ENCODE measurements at places on chromosomes 7 and 10.

DNA sequence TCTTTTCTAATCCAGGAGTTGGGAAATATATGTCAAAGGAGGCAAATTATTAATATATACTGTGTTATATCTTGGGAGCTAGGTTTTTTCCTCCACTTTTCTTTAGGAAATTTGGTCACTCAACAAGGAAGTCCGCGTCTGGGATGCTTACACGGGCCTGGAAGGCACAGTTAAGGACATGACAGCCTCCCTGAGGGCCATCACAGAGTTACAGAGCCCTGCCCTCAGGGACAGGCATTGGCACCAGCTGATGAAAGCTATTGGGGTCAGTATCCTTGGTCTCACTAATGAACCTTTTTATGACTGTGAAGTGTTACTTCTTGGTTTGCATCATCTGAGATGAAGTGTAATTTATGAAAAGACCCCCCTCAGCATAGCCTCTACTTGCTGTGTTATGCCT is 74.7 kb downstream of the DNAH11 start:
- DNase-seq = no peak

DNA sequence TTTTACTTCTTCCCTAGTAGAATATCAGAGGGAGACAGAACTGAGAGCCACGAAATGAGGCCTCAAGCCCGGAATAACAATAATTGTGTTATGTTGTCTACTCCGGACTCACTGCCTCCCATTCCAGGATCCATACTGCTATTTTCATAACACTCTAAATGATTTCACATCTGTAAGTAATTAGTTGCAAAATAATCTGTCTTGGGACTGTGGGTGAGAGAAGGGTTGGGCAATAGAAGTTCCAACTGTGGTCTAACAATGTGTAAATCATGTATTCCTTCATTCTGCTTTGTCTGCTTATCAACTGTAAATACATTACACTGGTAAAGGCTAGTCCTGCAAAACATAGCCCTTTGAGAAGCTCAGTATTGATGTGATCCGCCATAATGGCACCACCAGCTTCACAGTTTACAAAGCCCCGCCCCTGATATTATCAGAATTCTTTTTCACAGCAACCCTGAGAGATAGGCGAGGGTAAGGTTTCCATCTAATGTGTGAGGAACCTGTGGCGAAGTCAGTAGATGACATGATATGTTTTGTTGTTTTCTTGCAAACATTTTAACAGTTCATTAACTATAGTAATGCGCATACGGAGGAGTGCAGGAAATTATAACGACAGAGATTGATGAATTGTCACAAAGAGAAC is 265.7 kb upstream of the BMPER start:
- DNase-seq = no peak

- no peak for DNase-seq
Observed at GRCh38 chr7:2438186-2438585, 34.8 kb downstream of the CHST12 start.

DNA sequence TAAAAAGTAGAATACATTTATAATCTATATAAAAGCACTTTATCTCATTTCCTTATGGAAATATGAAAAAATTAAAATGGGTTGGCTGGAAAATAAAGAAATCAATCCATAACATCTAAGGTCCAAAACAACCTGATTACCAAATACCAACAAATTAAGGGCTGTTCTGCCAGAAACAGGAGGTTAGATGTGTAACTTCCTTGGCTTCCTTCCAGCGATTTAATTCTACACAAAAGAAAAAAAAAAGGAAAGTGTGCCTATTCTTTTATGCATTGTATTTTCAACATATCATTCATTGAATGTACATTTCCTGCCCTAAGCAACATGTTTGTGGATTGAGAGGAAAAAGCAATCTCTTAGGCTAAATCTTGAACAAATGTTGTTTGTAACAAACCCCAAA is 36.2 kb upstream of the USP6NL start:
- DNase-seq = no peak

DNA sequence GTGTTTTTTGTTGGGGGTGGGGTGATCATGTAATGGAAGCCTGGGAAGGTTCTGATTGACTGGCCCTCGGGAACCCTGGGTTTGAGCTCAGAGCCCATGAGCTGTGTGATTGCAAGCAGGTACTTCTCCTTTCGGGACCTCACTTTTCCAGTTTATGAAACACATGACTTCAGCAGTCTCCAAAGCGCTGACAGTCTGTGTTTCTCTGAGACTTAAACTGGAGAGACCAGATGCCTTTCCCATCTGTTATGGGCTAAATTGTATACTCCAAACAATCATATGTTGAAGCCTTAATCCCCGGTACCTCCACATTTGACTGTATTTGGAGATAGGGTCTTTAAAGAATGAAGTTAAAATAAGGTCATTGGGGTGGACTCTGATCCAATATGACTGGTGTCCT is 493.6 kb downstream of the GALNT17 start:
- no peak for DNase-seq

DNA sequence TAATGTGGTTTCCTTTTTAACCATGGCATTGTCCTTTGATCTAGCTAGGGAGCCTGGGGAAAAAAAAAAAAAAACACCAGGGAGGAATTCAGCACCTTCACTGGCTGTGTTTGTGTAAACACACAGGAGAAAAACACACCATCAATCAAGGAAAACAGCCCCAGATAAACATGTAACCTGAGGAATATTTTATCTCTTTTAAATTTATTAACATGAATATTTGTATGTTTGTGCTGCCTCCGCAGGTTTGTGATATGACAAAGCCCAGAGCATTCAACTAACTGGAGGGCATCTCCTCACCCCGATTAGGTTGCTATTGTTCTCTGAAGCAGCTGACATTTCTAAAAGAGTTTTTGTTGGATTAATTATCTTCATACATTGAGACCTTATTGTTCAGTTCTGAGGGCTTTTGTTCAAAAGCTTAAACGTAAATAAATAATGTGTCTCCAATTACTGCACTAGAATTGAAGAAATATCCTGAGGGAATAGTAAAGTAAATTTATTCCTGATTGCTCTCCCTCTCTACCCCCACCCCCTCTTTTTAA is 89.4 kb upstream of the SEMA3E start:
- no peak for DNase-seq

- no peak for DNase-seq
Observed at GRCh38 chr10:11175823-11176243, 158.2 kb downstream of the CELF2 start.

DNA sequence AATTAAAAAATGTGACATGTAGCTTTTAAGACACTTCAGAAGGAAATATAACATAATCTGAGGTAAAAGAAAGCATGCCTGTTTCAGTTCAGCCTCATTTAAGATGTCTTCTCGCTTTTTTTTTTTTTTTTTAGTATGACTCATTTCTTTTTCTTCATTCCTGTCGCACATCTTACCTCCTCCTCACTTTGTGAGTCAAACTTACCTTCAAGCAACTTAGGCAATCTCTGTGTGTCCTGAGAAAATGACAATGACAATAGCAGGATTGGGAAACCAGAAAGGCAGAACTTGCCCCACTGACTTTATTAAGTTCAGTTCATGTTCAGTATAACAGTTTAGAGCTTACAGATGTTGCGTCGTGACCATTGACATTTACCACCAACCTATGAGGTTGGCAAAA is 7.7 kb downstream of the PTN start:
- DNase-seq = no peak

- DNase-seq = no peak
Observed at GRCh38 chr10:125811251-125811650, 11.8 kb downstream of the UROS start.

GRCh38 chr10:25988583-25988982 is 54.6 kb downstream of the MYO3A start:
- no peak for DNase-seq

GRCh38 chr10:45470098-45471012 is 96.3 kb downstream of the ALOX5 start:
- peak; percentile 44 for DNase-seq

DNA sequence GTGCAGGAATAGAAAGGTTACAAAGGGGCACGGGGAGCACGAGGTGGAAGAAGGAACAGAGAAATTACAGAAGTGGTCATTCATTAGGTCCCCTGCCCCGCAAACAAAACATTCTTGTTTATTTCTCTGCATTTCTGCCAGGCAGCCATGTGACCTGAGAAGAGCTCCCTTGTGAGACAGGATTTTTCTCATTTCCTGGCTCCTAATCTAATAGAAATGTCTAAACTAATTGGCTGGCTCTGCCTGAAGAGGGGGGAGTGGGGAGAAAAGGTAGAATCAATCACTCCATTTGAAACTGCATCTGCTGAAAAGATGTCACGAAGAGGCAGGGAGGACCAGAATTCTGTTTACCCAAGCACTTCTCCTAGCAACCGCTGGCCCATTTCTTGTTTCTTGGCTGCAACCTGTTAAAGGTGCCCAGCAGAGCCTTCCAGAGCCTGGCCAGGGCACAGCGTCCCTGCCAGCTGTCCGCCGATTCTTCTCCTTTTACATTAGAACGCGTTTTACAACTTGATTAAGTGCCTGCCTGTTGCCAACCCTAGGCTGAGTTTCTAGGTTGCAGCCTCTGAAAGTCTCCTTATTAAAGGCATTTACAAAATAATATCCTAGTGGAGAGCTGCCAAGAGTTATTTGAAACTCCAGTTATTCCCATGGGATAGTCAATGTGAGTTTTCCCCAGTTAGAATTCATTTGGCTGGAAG is 1227.6 kb downstream of the TYW1 start:
- no peak for DNase-seq

GRCh38 chr10:1110674-1111119 is 54.5 kb downstream of the WDR37 start:
- no peak for DNase-seq

DNA sequence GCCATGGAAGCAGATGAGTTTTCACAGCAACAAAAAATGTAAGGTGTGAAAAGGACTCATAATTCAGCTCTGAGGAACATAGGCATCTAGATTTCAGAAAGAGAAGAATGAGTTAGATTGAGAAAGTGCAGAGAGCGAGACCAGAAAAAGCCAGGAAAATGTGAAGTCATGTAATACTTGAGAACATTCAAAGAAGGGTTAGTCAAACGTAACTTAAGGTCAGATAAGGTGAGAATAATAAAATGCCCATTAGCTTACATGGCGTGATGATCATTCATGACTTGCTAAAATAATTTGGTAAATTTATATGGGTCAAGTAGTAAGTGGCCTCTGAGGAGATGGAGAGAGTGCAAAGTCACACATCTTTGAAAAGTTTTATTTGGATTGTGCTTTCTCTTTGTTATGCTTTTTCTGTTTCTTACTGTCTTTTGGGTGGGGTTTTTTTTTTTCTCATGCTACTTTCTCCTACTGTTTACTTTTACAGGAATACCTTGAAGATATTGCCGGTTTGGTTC is 271.8 kb upstream of the NRG3 start:
- DNase-seq = no peak

- no peak for DNase-seq
Observed at GRCh38 chr10:132311338-132311939, 3.7 kb upstream of the STK32C start.

GRCh38 chr10:126270111-126270510 is 118.2 kb downstream of the ADAM12 start:
- no peak for DNase-seq

DNA sequence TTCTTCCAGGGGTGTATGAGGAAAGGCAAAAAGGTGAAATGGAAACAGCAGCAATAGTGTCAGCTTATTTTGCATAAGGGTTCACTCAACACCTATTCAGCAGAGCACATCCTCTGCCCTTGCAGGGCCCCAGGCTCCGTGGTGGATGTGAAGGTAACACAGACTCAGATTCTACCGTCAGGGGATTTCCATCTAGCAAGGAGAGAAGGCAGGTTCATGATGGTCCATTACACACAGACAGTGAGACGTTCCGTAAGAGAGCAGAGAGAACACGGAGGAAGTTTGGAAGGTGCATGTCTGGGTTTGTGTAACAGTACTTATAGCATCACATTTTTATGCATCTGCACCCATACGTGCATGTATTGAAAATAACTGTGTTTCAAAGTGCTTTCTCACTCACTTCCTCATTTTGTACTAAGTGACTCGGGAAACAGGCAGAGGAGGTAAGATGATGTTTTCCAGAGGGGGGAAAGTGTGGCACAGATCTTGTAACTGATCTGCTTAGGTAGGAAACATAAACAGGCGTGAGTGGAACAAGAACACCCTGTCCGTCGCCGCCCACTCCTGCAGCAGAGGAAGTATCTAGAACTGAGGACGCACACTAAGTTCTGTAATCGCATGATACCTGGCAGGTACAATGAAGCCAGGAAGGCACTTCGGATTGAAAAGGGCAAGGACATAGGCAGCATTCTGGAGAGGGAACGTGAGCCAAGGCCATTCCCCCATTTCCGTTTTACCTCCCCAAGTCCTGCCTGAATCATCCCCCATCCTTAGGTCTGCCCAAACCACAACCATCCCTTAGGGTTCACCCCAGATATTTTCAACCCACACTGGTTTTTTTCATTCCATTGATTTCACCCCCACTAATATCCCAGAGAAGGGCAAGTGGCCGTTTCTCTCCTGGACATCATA is 1.0 kb upstream of the ENO4 start:
- DNase-seq = no peak

- DNase-seq = no peak
Observed at GRCh38 chr7:68800316-68800715, 798.0 kb upstream of the AUTS2 start.

- no peak for DNase-seq
Observed at GRCh38 chr7:150374472-150374871, 4.7 kb upstream of the ZNF775 start.

GRCh38 chr10:124722798-124723783 is 21.1 kb downstream of the FAM53B start:
- DNase-seq = no peak

- DNase-seq = no peak
Observed at GRCh38 chr10:14456218-14456869, 125.6 kb upstream of the FRMD4A start.

DNA sequence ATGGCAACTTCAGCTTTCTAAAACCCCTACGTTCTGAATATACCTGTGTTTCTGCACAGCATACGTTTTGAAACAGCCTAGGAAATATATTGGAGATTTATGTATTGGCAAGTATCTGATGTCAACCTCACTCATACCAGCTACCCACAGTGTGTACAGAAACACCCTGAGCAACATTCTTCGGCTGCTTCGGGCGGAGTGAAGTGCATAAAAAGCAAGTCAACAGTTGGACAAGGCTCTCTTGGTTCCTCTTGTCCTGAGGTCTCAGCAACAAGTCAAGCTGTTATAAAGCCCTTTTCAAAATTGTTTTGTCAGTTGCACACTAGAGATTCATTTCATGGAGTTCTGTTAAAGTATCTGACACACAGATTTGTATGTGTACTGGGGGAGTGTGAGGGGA is 40.0 kb upstream of the PAPSS2 start:
- peak; percentile 34 for DNase-seq

- DNase-seq = no peak
Observed at GRCh38 chr7:141928845-141929195, 12.6 kb downstream of the OR9A4 start.

GRCh38 chr7:118642396-118642795 is 417.9 kb downstream of the ANKRD7 start:
- DNase-seq = no peak

DNA sequence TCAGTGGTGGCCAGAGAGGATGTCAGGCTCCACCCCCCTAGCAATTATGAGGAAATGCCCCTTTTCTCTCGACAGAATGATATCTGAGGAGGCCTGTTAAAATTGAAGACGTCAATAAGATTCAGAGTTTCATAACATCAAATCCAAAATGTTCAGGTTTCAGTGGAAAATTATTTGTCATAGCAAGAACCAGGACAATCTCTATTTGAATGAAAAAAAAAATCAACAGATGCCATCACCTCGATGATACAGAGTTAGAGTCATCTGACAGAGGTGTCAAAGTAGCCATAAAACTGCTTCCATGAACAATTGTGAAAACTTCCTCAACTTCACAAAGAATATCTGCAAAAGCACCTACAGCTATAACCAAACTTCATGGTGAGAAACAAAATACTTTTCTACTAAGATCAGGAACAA is 7.7 kb downstream of the TMEM273 start:
- DNase-seq = no peak

- no peak for DNase-seq
Observed at GRCh38 chr7:18626717-18627116, 131.2 kb downstream of the HDAC9 start.
